Hepatocyte (in vitro differentiated cells): ENCODE measurements at places on chromosomes 4 and X. TPM values are rescaled to one million over a fixed set of nuclear protein-coding genes. Genes with fewer than 3 reads are reported as not detected.

GRCh38 chrX:150599226-150599625 lies 30.8 kb downstream of the MTM1 start:
- no peaks in the 10 kb centered on the region for H3K4me1 ChIP-seq
- no peaks in the 10 kb centered on the region for H3K27me3 ChIP-seq
- H3K27ac ChIP-seq: no peak overlapping the region
- no peak for DNase-seq
- no peaks in the 10 kb centered on the region for H3K36me3 ChIP-seq

DNA sequence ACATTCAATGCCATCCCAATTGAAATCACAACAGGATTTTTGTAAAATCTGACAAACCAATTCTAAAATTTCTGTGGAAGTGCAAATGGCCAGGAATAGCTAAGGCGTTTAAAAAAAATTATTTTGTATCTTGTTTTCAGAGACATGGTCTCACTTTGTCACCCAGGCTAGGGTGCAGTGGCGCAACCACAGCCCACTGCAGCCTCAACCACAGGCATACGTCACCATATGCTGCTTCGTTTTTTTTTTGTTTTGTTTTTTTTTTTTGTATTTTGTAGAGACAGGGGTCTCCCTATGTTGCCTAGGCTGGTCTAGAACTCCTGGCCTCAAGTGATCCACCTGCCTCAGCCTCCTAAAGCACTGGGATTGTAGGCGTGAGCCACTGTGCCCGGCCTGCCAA lies 24.5 kb downstream of the ZNF41 start:
- H3K4me3 ChIP-seq: no peak overlapping the region
- DNase-seq: no peak
- H3K4me1 ChIP-seq: no peaks in the 10 kb centered on the region
- no peaks in the 10 kb centered on the region for H3K27me3 ChIP-seq
- no peaks in the 10 kb centered on the region for H3K36me3 ChIP-seq
- no peak overlapping the region for H3K27ac ChIP-seq

DNA sequence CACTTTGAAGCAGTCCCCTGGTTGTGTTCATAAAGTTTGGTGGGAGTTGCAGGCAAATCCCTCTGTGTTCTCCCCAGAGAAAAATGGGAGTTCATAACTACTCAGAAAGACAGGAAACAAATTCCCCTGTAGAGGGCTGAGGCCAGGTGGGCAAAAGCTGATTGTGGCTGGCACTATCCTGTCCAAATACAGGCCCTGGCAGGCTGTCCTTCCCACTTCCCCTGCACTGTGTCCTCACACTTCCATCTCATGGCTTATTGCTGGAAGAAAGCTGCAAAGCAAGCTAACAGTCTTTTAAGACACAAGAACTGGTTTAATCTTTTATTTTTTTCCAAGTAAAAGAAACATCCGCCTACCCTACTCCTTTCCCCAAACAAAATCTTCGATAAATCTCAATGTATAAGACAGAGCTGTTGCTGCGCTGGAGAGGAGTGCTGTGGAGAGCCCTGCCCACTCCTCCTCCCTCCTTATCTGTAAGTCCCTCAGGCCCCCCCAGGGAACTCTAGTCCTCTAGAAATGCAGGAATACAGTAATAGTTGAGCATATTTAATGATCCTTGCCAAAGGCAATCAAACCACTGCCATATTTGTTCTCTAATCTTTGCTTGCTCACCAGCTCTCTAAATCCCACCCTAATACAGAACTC lies 14.0 kb downstream of the TAPT1 start:
- H3K27ac ChIP-seq: no peak overlapping the region
- no peak overlapping the region for H3K4me3 ChIP-seq
- H3K4me1 ChIP-seq: no peaks in the 10 kb centered on the region
- no peaks in the 10 kb centered on the region for H3K36me3 ChIP-seq

ARHGEF9 gene
- polyA plus RNA-seq: 19.1 and 20.5 TPM in 2 replicates

GRCh38 chrX:45668686-45669443 lies 468.2 kb upstream of the DIPK2B start:
- no peak overlapping the region for H3K4me3 ChIP-seq
- no peak for DNase-seq
- no peaks in the 10 kb centered on the region for H3K27me3 ChIP-seq
- no peak overlapping the region for H3K27ac ChIP-seq
- no peaks in the 10 kb centered on the region for H3K4me1 ChIP-seq

ASMT gene
- polyA plus RNA-seq: not detected in 2 replicates

GRCh38 chr4:156692016-156692415 lies 279.6 kb downstream of the PDGFC start:
- H3K36me3 ChIP-seq: no peaks in the 10 kb centered on the region
- no peak overlapping the region for H3K27ac ChIP-seq
- no peak overlapping the region for H3K4me3 ChIP-seq

DRD5 gene
- not detected in 2 replicates for polyA plus RNA-seq

DNA sequence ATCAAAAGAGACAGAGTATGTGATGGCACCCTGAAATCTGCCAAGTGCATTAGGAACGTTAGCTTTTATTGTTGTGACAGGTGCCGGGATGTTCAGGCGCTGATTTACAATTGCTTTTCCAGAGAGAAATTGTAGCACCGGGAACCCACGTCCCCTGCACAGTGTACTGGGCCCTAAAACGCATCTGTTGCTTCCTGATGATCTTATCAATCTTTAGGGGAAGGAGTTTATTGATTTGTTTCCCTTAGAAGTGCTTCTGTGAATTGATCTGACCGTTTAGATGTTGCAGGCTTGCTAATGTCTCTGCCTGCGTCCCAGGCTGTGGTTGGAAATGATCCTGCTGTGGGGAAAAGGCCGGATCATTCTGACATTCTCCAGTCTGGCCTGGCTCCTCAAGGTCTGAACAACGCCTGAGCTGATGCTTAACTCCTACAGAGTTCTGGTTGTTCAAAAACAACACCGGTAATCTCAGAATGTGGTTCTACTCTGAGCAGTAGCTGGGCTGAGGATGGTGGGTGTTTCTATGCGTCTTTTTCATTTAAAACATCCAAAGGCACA lies 16.9 kb downstream of the PHOX2B start:
- DNase-seq: no peak
- H3K4me1 ChIP-seq: no peaks in the 10 kb centered on the region
- peaks cover 57% of the 10 kb centered on the region for H3K27me3 ChIP-seq
- H3K27ac ChIP-seq: no peak overlapping the region
- no peak overlapping the region for H3K4me3 ChIP-seq
- H3K36me3 ChIP-seq: no peaks in the 10 kb centered on the region

DNA sequence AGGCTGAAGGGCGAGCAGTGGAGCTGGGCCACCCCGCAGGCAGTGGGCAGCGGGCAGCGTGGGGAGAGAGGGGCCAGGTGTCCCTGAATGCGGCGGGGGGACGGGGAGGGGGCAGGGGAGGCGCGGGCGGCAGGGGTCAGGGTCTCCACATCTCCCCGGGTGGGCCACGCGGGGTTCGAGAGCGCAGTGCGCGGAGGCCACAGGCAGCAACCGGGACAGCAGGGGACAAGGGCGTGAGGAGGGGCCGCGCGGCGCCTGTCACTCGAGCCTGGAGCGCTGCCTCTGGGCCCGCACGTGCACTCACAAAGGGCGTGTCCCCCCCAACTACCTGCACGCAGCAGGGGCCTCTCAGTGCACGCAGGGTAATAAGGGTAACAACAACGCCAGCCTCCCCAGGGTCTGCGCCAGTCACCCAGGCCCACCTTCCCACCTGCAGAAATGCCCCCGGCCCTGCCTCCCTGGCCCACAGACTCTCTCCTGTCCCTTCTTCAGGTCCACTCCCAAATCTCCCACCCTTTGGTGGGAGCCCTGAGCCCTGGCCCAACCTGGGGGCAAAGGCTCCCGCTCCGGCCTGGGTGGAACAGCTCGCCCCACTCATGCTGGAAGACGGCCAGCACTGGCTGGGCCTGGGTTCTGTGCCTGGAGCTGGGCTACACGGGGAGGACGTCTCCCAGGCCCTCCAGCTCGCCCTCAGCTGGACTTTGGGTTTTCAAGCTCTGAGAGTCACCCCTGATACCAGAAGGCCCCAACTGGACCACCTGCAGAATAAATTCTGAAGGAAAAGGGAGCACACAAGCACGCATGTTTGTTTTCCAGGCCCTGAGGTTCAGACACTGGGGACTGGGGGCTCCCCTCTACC lies 53.2 kb downstream of the ZFYVE28 start:
- H3K27me3 ChIP-seq: no peaks in the 10 kb centered on the region
- H3K27ac ChIP-seq: no peak overlapping the region
- no peak overlapping the region for H3K4me3 ChIP-seq

FGF13 gene
- 10.5 and 13.1 TPM in 2 replicates for polyA plus RNA-seq

VCX gene
- not detected in 2 replicates for polyA plus RNA-seq

DNA sequence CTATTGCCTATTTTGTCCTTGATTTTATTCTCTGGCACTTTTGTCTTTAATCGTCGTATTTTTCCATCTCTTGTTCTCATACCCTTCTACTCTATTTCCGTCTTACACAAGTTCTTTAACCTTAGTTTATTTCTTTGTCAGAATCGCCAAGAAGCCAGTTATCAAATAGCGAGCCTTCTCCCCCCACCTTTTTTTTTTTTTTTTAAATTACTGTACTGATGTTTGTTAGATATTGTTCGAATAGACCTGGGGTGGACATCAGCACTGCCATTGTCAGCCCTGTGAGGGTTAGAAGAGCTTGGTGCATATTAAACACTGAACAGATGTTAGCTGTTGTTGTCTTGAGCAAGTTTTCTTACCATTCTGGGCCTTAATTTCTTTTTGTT lies 1.2 kb downstream of the SPCS3 start:
- peaks cover 10% of the 10 kb centered on the region for H3K4me1 ChIP-seq
- peak overlapping the region; percentile 92 for H3K4me3 ChIP-seq
- peak overlapping the region; percentile 98 for H3K27ac ChIP-seq
- no peaks in the 10 kb centered on the region for H3K27me3 ChIP-seq

DNA sequence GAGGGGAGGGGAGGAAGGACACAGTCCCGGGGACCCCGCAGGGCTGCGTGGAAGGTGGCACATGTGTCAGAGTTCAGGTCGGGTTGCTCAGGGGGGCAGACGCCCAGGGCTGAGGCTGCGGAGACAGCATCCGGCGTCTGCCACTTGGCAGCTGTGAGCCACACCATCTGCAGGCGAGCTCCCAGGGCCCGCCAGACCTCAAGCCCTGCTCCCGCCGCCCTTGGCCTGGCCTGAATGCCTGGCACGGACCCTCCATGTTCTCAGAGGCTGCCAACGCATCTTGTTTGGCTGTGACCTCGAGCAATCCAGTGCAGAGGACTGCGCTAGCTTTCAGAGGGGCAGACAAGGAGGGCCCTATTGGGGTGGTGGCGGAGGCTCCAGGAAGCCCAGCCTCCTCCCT lies 5.1 kb downstream of the BGN start:
- no peaks in the 10 kb centered on the region for H3K27me3 ChIP-seq
- no peak overlapping the region for H3K27ac ChIP-seq
- DNase-seq: no peak
- H3K36me3 ChIP-seq: no peaks in the 10 kb centered on the region

FTSJ1 gene
- polyA plus RNA-seq: 38.4 and 41.9 TPM in 2 replicates

DNA sequence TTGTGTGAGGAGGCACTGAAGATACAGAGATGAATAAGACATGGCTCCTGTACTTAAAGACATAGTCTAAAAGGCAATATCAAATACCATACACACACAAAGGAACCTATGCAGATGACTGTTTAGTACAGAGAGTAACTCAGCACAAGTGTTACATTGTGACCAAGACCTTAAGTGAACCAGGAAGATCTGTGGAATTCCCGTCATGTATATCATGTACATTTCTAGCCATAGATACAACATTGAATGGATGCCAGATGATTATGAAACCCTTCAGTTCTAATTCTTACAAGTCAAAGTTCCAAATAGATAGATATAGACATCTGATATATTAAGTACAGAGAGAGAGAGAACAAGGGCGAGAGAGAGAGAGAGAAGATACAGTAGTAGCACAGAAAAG lies 73.2 kb downstream of the PAK3 start:
- H3K27ac ChIP-seq: no peak overlapping the region
- DNase-seq: no peak
- H3K4me3 ChIP-seq: no peak overlapping the region

GRCh38 chr4:41000356-41000755 lies 214.0 kb downstream of the APBB2 start:
- no peak overlapping the region for H3K27ac ChIP-seq
- no peak overlapping the region for H3K4me3 ChIP-seq
- no peaks in the 10 kb centered on the region for H3K36me3 ChIP-seq
- DNase-seq: no peak

- H3K36me3 ChIP-seq: no peaks in the 10 kb centered on the region
- DNase-seq: no peak
- H3K27ac ChIP-seq: no peak overlapping the region
- no peaks in the 10 kb centered on the region for H3K4me1 ChIP-seq
These were observed 67.9 kb upstream of the STK26 start for GRCh38 chrX:131955099-131955777.

DNA sequence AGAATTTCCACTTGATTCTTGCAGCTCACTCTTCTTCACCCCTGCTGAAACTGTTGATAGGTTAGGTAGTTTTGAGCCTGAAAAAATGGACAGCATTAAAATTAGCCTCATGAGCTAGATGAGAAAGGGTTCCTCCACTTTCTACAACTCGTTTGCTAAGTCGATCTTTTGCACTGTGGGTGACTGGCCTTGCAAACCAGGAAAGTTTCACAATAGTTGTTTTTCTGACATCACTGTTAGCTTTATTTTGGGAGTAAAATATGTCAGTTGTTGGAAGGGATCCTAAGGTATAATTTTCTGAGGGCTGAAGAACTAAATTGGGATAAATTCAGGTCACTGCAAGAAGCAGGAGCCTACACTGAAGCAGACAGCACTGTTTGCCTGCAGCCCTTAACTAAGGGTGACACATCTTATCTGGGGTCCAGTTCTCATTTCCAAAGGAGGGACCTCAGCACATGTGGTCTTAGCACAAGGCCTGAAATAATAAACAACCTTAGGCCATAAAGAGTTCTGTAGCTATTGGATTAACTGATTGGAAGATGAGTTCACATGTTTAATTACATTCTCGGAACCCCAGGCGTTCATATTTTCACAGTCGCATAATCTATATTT lies 29.1 kb downstream of the ANAPC4 start:
- no peaks in the 10 kb centered on the region for H3K27me3 ChIP-seq
- no peak overlapping the region for H3K4me3 ChIP-seq
- H3K27ac ChIP-seq: no peak overlapping the region
- no peaks in the 10 kb centered on the region for H3K4me1 ChIP-seq

DNA sequence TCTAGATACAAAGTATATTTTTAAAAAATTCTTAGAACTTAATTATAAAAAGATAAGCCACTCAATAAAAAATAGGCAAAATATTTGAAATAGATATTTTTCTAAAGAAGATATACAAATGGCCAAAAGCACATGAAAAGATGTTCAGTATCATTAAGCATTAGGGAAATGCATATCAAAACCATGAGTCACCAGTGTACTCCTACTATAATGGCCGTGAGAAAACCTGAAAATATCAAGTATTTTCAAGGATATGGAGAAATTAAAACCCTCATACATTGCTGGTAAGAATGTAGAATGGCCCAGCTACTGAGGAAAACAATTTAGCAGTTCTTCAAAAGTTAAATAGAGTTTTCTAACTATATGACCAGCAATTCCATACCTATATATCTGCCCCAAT lies 337.9 kb downstream of the CAMK2D start:
- H3K27me3 ChIP-seq: no peaks in the 10 kb centered on the region
- H3K36me3 ChIP-seq: no peaks in the 10 kb centered on the region
- DNase-seq: no peak
- no peaks in the 10 kb centered on the region for H3K4me1 ChIP-seq
- no peak overlapping the region for H3K27ac ChIP-seq
